ENCODE measurements at places on chromosomes 2 and 18. TPM values are rescaled to one million over a fixed set of nuclear protein-coding genes. Genes with fewer than 3 reads are reported as not detected.

PHOSPHO2 gene
- 2.7 TPM for total RNA-seq

CACNB4 gene
- 0.30 TPM for total RNA-seq

PSTPIP2 gene
- total RNA-seq = 3.4 TPM

PSMA8 gene
- not detected for total RNA-seq

TSPYL6 gene
- not detected for total RNA-seq

UGT1A10 gene
- total RNA-seq = not detected

ME2 gene
- 39.6 TPM for total RNA-seq

GRCh38 chr2:235827585-235827992 is 333.7 kb downstream of the AGAP1 start:
- no peaks in the 10 kb centered on the region for H3K36me3 ChIP-seq
- H3K27me3 ChIP-seq = no peaks in the 10 kb centered on the region
- DNase-seq = peak; percentile 41
- H3K4me3 ChIP-seq = no peak overlapping the region
- H3K4me1 ChIP-seq = peaks cover 13% of the 10 kb centered on the region
- no peak overlapping the region for H3K27ac ChIP-seq

DNA sequence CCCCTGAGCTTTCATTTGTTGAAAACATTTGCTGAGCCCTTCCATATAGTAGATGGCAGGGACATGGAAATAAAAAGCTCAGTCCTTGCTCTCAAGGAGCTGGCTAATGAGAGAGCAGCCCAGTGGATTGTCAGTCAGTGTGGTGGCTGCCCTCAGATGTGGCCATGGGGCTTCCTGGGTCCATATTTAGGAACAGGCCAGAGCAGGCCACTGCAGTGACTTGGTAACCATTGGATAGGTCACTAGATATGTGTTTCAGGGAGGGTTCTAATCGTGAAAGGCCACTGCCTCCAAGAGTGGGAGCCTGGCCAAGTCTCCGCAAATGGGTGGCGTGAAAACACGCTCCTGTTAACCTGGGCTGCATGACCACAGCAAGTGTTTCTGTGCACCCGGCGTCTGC is 37.4 kb downstream of the NPAS2 start:
- H3K4me1 ChIP-seq = peaks cover 14% of the 10 kb centered on the region
- no peaks in the 10 kb centered on the region for H3K36me3 ChIP-seq

DNA sequence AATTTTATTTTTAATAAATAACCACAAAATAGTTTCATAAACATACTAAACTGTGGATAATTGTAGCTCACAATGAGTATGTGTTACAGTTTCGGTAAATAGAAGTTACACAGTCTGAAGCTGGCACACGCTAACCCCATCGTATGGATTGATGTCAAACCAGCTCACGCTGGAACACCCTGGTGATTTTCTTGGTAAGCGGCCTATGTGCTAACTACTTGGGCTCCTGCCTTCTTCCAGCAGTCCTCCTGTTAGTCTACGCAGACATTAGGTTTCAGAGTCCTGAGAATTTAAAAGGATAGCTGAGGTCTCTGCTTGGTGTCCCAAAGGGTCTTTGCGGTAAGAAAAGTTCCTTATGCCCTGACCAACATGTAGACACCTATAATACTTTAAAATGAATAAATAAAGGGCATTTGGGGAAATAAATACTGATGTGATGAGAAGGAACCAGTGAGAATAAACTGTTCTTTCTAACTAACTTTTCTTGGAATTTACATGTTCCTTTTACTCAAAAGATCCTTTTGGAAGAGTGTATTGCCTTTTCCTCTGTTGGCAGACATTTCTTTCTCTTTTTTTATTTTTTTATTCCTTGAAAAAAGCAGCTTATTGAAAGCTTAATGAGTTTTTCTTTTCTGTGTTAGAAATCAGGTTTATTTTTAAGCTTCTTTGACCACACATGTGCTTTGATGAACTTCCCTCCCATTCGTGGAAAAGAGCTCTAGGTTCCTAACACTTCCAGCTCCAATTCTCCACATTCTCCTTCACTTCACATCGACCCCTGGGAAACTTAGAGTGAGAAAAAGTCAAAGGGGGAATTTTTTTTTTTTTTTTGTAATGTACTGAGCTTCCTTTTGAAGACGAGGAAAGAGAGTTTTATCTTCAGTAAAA is 322.2 kb downstream of the IRS1 start:
- DNase-seq = no peak
- H3K27me3 ChIP-seq = no peaks in the 10 kb centered on the region
- peak overlapping the region; percentile 44 for H3K27ac ChIP-seq
- H3K36me3 ChIP-seq = no peaks in the 10 kb centered on the region
- H3K4me1 ChIP-seq = peaks cover 13% of the 10 kb centered on the region

- H3K4me3 ChIP-seq = no peak overlapping the region
- H3K36me3 ChIP-seq = no peaks in the 10 kb centered on the region
- no peak overlapping the region for H3K27ac ChIP-seq
- no peaks in the 10 kb centered on the region for H3K27me3 ChIP-seq
Observed at GRCh38 chr2:150034665-150035064, 447.1 kb upstream of the MMADHC start.

DNA sequence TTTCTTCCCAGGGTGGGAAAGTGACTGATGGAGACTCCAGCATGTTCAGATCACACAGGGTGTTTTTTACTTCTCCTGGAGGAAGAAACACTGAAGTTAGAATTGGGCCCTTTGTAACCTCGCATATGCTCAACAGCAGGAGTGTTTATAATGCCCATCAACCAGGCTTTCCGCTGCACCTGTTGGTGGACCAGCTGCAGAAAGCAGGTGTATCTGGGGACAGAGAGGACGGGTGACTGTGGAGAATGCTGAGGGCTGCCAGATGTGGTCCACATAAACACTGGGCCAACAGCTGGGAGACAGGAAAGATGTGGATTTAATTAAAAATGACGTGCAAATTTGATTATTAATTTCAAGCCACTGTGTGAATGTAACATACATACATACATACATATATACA is 335.5 kb upstream of the SPRED2 start:
- H3K36me3 ChIP-seq = no peaks in the 10 kb centered on the region
- H3K4me3 ChIP-seq = no peak overlapping the region
- no peaks in the 10 kb centered on the region for H3K4me1 ChIP-seq

GRCh38 chr2:54915101-54915500 is 135.2 kb downstream of the RTN4 start:
- peaks cover 12% of the 10 kb centered on the region for H3K27me3 ChIP-seq
- H3K36me3 ChIP-seq = no peaks in the 10 kb centered on the region
- H3K4me3 ChIP-seq = no peak overlapping the region
- no peaks in the 10 kb centered on the region for H3K4me1 ChIP-seq
- H3K27ac ChIP-seq = no peak overlapping the region
- no peak for DNase-seq

GRCh38 chr18:74288730-74289129 is 3.0 kb downstream of the CYB5A start:
- no peaks in the 10 kb centered on the region for H3K36me3 ChIP-seq
- H3K4me3 ChIP-seq = no peak overlapping the region
- H3K27ac ChIP-seq = no peak overlapping the region
- H3K27me3 ChIP-seq = no peaks in the 10 kb centered on the region
- peaks cover 6% of the 10 kb centered on the region for H3K4me1 ChIP-seq
- no peak for DNase-seq

DNA sequence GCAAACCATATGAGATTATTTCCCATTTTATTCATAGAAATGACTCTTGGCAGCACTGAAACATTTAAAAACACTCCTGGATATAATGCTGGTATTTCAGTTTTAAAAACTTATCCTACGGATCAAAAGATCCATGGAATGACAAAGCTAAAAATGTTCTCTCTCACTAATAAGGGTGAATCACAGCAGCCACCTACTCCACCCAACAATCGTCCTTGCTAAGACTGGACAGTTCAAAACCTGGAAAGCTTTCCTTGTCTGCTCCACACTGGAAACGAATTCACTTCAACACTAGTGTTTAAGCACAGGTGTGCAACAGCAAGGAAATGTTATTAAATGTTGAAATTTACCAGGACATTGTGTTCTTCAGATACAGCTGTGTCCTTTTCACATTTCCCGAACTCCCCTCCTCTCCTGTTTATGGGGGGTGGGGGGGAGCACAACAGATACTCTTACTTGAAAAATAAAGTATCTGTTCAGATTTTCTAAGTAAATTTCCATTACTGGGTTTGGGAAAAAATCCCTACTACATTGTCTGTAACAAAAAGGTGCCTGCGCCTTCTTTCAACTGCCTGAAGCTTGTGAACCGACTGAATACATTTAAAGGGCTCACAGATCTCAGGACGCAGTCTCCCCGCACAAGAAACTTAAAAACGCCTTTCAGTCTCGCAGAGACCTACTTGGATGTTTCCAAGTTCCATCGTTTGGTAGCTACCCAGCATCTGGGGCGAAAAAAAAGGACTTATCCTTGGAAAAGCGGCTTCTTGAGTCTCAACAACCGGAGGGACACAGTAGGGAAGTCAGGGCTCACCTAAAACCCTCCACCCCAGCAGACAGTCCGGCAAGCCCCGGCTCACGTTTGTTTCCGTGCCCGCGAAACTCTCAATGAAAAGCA is 1.3 kb downstream of the YWHAQ start:
- peak overlapping the region; percentile 89 for H3K4me3 ChIP-seq
- no peaks in the 10 kb centered on the region for H3K27me3 ChIP-seq
- peak overlapping the region; percentile 51 for H3K27ac ChIP-seq
- no peaks in the 10 kb centered on the region for H3K36me3 ChIP-seq
- peaks cover 22% of the 10 kb centered on the region for H3K4me1 ChIP-seq

DNA sequence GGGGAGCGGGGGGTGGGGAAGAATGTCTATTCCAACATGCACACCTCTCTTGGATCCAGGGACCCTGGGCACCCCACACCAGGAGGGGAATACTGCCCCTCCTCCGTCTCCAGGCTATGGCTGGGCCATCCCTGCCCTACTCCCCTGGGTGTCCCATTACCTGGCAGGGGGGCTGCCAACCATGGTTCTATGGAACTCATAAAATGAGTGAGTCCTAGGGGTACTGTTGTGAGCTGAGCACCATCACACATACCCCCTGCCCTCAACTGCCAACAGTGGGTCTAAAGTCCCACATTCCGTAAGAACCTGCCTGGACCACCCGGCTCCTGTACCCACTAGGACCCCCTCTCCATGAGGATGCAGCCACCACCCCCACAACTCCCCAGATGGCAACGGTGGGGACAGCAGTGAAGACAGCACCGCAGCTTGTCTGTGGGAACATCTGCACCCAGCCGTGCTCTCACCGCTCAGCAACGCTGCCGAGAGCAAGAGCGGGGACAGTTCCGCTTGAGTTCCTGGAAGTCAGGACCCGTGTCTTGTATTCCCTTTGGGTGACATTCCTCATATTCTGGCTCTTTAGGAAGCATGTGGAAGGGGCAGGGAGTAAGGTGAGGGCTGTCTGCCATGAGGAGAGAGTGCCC is 41.5 kb downstream of the BIN1 start:
- no peaks in the 10 kb centered on the region for H3K36me3 ChIP-seq
- no peak overlapping the region for H3K4me3 ChIP-seq
- H3K4me1 ChIP-seq = peaks cover 52% of the 10 kb centered on the region
- no peaks in the 10 kb centered on the region for H3K27me3 ChIP-seq
- H3K27ac ChIP-seq = peak overlapping the region; percentile 91
- DNase-seq = no peak

GRCh38 chr2:196088203-196088602 is 19.6 kb upstream of the DNAH7 start:
- no peaks in the 10 kb centered on the region for H3K27me3 ChIP-seq
- no peak for DNase-seq
- H3K4me3 ChIP-seq = no peak overlapping the region
- no peaks in the 10 kb centered on the region for H3K4me1 ChIP-seq
- H3K27ac ChIP-seq = no peak overlapping the region

DNA sequence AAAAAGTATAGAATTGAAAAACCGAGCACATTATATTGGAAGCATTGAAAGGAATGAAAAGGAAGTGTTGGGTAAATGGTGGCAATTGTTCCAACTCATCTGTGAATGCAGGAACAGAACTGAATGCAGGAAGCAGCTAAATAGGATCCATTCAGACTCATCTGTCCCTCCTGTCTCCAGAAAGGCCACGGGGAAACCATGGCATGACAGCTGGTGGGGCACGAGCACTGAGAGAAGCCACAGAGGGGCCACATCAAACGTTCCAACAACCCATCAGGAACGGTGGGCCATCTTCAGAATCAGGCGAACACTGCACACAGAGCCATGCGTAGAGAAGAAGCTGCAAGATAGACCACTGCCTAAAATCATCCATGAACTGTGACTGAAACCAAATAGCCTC is 138.5 kb upstream of the SLC35G4 start:
- H3K4me3 ChIP-seq = no peak overlapping the region
- no peaks in the 10 kb centered on the region for H3K27me3 ChIP-seq
- H3K36me3 ChIP-seq = no peaks in the 10 kb centered on the region
- DNase-seq = no peak

GRCh38 chr2:38836791-38837190 is 38.9 kb downstream of the DHX57 start:
- H3K27me3 ChIP-seq = no peaks in the 10 kb centered on the region
- H3K4me1 ChIP-seq = no peaks in the 10 kb centered on the region
- peaks cover 6% of the 10 kb centered on the region for H3K36me3 ChIP-seq
- no peak for DNase-seq

DNA sequence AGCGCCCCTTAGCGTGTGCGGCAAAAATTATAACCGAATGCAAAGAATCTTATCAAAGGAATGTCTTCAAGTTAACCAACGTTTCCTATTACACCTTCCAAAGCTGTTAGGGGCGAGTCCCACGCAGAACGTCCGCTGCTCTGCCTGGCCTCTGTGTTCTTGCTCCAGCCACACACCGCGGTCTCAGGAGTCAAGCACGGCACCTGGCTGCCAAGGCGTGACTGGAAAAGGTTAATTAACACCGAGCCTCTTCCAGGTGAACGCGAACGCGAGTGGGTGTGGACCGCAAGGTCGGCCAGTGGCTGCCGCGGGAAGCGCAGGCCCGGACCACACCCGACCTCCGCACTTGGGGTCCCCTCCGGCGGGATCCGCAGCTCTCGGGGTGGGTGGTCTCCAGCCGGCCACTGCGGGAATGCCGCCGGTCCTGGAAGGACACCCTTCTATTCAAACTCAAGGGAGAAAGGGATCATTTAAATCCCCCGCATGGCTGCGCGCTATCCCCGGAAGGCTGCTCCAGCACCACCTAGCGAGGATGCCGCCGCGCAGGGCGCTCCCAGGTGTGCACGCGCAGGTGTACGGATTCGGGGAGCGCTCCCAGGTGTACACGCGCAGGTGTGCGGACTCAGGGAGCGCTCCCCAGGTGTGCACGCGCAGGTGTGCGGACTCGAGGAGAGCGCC is 830 bp downstream of the CYB5A start:
- H3K27me3 ChIP-seq = no peaks in the 10 kb centered on the region
- peak overlapping the region; percentile 61 for H3K4me3 ChIP-seq
- no peak for DNase-seq

GRCh38 chr2:79916285-79916684 is 388.3 kb downstream of the LRRTM1 start:
- no peak for DNase-seq
- no peak overlapping the region for H3K4me3 ChIP-seq
- no peaks in the 10 kb centered on the region for H3K36me3 ChIP-seq
- no peaks in the 10 kb centered on the region for H3K27me3 ChIP-seq
- H3K27ac ChIP-seq = no peak overlapping the region

GRCh38 chr2:8004250-8004681 is 677.6 kb upstream of the ID2 start:
- H3K36me3 ChIP-seq = no peaks in the 10 kb centered on the region
- H3K27ac ChIP-seq = no peak overlapping the region
- no peak for DNase-seq
- no peak overlapping the region for H3K4me3 ChIP-seq
- H3K27me3 ChIP-seq = no peaks in the 10 kb centered on the region

GRCh38 chr2:239258248-239258647 is 142.6 kb downstream of the HDAC4 start:
- H3K27me3 ChIP-seq = no peaks in the 10 kb centered on the region
- no peak overlapping the region for H3K27ac ChIP-seq
- peaks cover 10% of the 10 kb centered on the region for H3K4me1 ChIP-seq
- H3K4me3 ChIP-seq = no peak overlapping the region
- H3K36me3 ChIP-seq = no peaks in the 10 kb centered on the region
- DNase-seq = no peak

Data from endothelial cell of umbilical vein (primary cell).